ENCODE measurements at places on chromosomes 5 and 9.

GRCh38 chr9:117084221-117084620 is 330.6 kb downstream of the ASTN2 start:
- DNase-seq: no peak

- no peak for DNase-seq
Observed at GRCh38 chr5:76576450-76576849, 46.8 kb downstream of the F2RL2 start.

DNA sequence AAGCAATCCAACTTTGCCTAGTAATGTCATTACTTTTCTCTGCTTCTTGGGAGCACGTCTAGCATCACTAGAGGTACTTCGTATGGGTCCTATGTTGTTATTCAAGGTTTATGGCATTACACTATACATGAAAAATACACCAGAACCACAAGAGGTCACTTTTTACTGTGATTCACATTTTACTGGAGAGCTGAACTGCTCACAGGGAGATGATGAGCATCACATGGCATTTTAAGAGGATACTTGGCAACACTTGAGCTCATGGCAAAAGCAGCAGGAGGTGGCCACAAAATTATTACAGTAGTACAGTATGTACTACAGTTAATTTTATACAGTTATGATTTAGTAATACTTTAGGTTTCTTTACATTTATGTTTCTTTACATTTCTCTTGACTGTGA is 223.4 kb downstream of the PARP8 start:
- DNase-seq: no peak

DNA sequence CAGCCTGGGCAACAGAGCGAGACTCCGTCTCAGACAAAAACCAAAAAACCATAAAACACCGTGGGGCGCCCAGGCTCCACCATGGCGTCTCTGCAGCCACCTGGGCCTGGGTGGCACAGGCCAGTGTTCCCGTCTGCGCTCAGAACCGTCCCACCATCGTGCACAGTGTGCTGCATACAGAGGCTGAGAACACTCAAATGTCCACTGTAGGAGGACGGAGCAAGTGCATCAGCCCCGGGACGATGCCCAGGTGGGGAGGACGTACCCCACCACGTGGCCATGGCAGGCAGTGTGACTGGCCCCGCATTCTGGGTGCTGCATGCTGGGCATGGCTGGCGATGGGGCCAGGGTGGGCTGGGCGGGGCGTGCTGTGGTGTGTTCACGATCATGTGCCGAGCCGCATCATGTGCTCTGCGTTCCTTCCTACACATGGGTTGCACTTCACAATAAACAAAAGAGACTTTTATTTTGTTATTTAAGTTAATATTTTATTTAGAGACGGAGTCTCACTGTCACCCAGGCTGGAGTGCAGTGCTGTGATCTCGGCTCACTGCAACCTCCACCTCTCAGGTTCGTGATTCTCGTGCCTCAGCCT is 37.8 kb downstream of the EXD3 start:
- no peak for DNase-seq

DNA sequence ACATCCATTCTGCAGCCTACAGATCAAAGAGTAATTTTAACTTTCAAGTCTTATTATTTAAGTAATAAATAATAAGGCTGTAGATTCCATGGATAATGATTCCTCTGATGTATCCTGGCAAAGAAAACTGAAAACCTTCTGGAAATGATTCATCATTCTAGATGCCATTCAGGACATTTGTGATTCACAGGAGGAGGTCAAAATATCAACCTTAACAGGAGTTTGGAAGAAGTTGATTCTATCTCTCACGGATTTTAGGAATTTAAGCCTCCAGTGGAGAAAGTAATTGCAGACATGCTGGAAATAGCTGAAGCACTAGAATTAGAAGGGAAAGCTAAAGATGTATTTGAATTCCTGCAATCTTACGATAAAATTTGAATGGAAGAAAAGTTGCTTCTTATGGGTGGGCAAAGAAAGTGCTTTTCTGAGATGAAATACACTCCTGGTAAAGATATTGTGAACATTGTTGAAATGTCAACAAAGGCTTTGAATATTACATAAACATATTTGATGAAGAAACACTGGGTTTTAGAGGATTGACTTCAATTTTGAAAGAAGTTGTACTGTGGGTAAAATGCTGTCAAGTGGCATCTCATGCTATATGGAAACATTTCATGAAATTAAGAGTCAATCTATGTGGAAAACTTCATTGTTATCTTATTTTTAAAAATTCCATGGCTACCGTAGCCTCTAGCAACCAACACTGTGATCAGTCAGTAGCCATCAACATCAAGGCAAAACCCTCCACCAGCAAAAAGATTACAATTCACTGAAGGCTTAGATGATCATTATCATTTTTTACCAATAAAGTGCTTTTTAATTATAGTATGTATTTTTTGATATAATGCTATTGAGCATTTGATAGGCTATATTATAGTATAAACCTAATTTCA is 1141.0 kb downstream of the CDH12 start:
- no peak for DNase-seq

DNA sequence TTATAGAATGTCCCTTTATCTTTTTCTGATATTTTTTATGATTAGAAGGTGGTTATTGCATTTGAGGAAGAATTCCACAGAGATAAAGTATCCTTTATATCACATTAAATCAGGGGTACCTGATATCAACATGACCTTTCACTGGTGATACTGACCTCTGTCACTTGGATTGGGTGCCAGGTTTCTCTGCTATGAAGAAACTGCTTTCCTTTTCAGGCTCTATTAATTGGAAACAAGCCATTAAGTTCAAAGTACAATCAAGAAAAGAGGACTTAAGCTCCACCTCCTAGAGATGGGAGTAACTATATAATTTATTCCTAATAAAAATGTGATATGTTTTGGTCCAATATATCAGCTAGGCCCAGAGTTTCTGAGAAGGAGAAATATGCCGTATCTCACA is 514.6 kb upstream of the TYRP1 start:
- DNase-seq: no peak

DNA sequence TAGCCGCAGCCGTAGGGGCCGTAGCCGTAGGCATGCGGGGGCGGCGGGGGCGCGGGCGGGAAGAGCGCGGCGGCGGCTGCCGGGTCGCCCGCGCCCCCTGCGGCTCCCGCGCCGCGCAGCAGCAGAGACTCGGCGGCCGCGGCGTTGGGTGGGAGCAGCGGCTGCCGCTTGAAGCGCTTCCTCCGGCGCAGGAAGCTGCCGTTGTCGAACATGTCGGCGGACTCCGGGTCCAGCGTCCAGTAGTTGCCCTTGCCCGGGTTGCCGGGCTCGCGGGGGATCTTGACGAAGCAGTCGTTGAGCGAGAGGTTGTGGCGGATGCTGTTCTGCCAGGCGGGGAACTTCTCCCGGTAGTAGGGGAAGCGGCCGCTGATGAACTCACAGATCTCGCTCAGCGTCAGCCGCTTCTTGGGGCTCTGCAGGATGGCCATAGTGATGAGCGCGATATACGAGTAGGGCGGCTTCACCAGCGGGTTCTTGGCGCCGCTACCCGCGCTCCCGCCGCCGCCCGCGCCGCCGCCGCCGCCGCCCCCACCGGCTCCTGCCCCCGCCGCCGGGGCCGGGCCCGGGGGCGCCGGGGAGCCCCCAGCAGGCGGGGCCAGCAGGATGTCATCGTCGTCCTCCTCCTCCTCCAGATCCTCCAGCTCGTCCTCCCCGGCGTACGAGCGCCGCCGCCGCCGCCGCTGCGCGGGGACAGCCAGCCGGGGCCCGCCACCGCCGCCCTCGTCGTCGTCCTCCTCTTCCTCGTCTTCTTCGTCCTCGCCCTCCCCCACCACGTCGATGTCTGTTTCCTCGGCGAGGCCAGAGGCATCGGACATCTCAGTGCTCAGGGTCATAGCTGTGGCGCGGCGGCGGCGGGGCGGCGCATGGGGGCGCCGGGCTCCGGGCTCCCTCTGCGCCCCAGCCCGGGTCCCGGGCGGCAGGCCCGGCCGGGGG is 781 bp downstream of the FOXD1 start:
- DNase-seq: no peak

DNA sequence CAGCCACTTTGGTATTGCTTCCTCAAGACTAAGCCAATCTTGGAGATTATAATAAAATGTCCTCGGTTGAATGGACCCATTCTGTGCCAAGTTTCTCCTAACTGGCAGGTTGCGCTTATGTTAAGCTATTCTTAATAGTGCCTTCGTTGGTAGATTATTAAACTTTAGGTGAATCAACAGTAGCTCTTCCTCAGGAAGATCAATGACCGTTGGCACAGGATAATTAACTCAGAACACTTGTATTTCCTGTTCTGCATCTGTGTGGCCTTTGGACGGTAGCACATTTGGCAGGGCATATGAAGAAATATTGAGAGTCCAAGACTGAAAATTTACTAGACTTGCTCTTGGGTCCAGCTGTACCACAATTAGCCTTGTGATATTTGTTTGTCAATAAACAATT is 402.9 kb downstream of the MLLT3 start:
- DNase-seq: no peak

DNA sequence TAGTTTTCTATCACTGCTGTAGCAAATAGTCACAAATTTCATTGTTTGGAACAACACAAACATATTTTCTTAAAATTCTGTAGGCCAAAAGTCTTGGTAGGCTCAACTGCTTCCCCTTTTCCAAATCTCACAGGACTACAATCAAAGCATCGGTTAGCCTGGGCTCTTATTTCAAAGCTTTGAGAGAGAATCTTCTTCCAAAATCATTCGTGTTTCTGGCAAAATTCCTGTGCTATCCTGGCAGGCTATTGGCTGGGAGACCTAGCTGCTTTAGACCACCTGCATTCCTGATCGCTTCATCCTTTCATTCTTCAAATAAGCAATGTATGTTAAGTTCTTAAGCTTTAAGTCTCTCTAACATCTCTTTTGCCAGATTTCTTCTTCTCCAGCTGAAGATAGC is 629.8 kb upstream of the CDH18 start:
- no peak for DNase-seq

- DNase-seq: no peak
Observed at GRCh38 chr9:109910671-109911518, 130.9 kb downstream of the PALM2AKAP2 start.

DNA sequence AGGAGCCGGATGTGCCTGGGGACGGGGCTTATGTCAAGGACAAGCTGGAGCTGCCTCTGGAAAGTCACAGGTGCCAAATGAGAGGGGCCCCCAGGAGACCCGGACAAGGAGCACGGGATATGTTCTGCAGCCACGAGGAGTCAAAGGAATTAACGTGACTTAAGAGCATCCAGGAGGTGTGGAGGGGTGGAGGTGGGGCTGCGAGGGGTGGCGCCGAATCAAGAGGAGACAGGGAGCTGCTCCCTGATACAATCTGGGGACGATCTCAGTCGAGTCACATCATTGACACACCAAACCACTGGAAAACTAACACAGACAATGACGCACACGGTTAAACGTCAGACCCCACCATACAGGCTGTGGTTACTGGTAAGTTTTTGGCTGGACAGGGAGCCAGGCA is 10.4 kb downstream of the CCDC127 start:
- no peak for DNase-seq

GRCh38 chr9:103730866-103731265 is 363.2 kb upstream of the SMC2 start:
- DNase-seq: no peak

GRCh38 chr9:76743931-76744330 is 20.3 kb upstream of the PCA3 start:
- DNase-seq: no peak

GRCh38 chr9:2385746-2386145 is 235.8 kb upstream of the VLDLR start:
- DNase-seq: no peak

GRCh38 chr5:80387063-80387768 is 20.6 kb upstream of the ZFYVE16 start:
- DNase-seq: no peak

DNA sequence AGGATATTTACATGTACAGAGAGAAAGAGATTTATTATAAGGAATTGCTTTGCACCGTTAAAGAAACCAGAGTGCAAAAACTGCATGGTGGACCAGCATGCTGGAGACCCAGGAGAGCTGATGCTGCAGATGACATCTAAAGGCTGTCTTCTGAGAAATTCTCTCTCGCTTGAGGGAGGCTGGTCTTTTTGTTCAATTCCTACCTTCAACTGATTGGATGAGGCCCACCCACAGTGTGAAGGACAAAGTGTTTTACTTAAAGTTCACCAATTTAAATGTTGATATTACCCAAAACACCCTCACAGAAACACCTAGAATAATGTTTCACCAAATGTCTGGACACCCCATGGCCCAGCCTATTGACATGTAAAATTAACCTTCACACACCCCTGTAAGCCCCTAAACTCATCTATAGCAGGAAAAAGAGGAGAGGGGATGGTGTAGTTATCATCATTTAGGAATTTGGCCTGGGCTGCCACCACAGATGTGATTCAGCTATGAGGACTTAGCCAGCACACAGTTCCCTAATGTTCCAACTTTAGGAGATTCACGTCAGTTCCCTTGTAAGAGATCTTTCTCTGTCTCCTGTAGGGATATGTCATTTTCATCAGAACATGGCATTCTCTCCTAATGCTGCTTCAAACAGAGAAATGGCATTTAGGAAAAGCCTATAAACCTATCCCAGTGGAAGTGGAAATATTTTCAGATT is 358.2 kb upstream of the TLE4 start:
- no peak for DNase-seq

DNA sequence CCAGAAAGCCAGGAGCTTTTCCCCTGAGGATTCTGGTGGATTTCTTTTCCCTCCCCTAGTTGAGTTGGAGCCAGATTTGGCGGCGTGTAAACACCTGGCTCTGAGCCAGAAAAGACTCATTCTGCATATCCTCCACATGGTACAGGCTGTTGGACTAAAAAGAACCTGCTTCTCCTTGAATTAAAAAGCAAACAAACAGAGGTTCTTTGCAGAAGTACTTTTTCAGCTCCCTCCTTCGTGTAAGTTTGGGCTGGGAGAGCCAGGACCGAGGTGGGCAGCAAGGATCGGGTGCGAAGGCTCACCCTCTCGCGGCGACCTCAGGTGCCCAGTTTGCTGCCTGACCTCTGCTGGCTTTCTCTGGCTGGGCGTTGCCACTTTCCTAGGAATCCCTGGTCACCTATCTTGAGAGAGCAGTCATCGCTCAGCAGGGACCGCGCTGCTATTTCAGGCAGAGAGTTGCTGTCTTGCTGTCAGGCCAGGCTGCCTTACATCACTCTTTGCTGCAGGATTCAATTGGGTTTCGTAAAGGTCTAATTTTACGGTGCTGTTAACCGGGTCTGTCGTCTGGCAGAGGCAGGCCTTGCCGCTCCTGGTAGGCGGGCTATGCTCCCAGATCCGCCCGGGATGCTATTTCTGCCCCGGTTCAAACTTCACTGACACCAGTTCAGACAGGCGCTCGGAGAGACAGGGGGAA is 3.2 kb downstream of the PAPPA start:
- DNase-seq: no peak

Data from stimulated activated CD8-positive, alpha-beta memory T cell treated with anti-CD3 and anti-CD28 coated beads, Interleukin-4, amount 100 ng/mL, for 1 hour (primary cell).